Naive B cell (primary cell): ENCODE measurements at places on chromosomes 6 and 20. TPM values are rescaled to one million over a fixed set of nuclear protein-coding genes. Genes with fewer than 3 reads are reported as not detected.

SLC32A1 gene
- polyA plus RNA-seq: not detected

SIRPB2 gene
- polyA plus RNA-seq: 0.36 TPM

TP53TG5 gene
- polyA plus RNA-seq: not detected

CDSN gene
- polyA plus RNA-seq: not detected

GGTLC1 gene
- not detected for polyA plus RNA-seq

TOX2 gene
- polyA plus RNA-seq: not detected

FOXF2 gene
- not detected for polyA plus RNA-seq

THBS2 gene
- 0.13 TPM for polyA plus RNA-seq

TAF8 gene
- 14.0 TPM for polyA plus RNA-seq

SLC17A4 gene
- polyA plus RNA-seq: not detected

PRKN gene
- polyA plus RNA-seq: 4.5 TPM

CST1 gene
- polyA plus RNA-seq: not detected

TFB1M gene
- 16.9 TPM for polyA plus RNA-seq

KIF13A gene
- not detected for polyA plus RNA-seq

DAAM2 gene
- not detected for polyA plus RNA-seq

COL9A3 gene
- 1.2 TPM for polyA plus RNA-seq

ZBTB12 gene
- polyA plus RNA-seq: not detected

ELOVL4 gene
- not detected for polyA plus RNA-seq

CYP24A1 gene
- not detected for polyA plus RNA-seq

EDN1 gene
- polyA plus RNA-seq: 0.16 TPM
